ENCODE measurements at places on chromosomes 3 and 15. TPM values are rescaled to one million over a fixed set of nuclear protein-coding genes. Genes with fewer than 3 reads are reported as not detected.

DNA sequence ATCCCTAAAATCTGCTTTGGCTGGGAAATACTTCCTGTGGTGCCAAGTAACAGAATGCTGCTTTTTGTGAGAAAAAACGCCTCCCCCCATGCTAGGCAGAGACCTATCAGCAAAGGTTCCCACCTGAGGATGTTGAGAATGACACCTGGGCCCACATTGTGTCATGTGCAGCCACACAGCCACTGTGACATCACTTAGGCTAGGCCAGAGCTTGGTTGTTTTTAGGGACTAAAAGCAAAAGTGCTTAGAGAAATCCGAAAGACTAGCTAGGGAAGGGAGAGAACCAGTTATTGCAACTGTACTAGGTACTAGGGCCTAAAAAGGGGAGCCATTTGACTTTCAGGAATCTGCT, 6.2 kb downstream of the ZDHHC3 start:
- H3K27me3 ChIP-seq = no peaks in the 10 kb centered on the region
- H3K4me3 ChIP-seq = peak overlapping the region; percentile 17
- DNase-seq = no peak

DNA sequence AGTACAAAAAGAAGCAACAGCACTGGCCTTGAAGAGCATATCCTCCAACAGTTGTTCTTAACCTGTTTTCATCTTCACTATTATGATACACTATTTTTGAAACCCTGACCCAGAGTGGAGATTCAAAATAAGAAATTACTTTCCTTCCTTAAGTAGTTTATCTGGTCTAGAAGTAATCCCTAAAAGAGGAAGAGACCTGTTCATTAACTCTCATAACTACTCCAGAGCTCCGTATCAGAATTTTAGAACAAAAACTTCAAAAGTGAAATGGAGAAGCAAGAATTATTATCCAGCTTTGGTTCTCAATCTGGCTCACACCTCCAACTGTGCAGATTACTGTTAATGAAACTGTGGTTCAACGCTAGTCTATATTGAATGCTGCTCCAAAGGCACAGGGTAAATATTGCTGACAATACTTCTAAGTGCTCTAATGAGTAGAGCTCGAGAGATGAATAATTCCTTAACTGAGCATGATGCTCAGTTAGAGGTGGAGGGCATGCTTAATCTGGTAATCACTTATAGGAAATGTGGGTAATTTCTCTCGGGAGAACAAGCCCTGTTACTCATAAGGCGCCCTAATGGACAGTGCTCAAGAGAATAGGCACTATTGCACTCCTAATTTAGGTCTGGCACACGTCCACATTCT, 5.2 kb downstream of the LCMT2 start:
- H3K4me3 ChIP-seq = no peak overlapping the region
- DNase-seq = no peak
- H3K36me3 ChIP-seq = no peaks in the 10 kb centered on the region
- no peaks in the 10 kb centered on the region for H3K27me3 ChIP-seq
- H3K4me1 ChIP-seq = peaks cover 14% of the 10 kb centered on the region
- H3K27ac ChIP-seq = no peak overlapping the region

DNA sequence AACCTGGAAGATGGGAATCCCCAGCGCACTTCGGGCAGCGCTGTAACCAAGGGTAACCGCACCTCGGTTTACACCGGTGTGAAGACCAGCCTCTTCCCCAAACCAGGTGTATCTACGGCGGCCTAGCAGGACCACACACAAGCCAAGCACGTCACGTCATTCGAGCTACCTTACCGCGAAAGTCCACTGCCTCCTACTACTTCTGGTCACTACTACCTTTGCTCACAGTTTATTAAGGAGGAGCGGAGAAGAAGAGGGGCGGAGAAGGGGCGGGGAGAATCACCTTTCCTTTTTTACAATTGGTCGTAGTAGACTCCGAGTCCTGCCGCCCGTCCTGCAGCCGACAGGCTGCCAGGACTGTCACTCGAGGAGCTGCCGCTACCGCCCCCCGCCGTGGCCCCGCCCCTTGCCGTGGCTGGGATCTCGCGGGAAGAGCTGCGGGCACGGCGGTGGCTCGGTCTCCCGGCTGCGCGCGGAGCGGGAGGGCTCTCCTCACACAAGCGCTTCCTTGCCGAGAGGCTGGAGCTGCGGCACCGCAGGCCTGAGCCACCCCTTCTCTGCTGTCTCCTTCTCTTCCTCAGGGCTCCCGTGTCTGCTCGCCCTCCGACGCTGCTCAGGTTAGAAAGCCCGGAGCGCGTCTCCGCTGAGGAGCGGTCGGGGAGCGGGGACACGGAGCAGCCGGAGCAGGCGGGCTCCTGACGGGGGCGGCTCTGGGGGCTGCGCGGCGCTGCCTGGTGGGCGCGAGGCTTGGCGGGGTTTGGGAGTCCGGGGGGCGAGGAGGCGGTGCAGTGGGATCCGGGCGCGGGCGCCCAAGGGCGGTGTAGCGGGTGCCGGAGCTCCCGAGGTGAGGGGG, at the start of gene GLCE:
Gene GLCE (plus strand): TSS at position 495 of the 853 bp plus-strand sequence. CDS start 95,172 bp downstream, outside the sequence.
- peak within 1 kb of the TSS; percentile 76 for H3K27ac ChIP-seq
- no peaks in the 10 kb centered on the region for H3K27me3 ChIP-seq
- peaks cover 7% of the 10 kb centered on the region for H3K4me1 ChIP-seq
- no peaks in the 10 kb centered on the region for H3K36me3 ChIP-seq
- H3K4me3 ChIP-seq = peak within 1 kb of the TSS; percentile 92

- H3K27ac ChIP-seq = no peak overlapping the region
- DNase-seq = no peak
- no peaks in the 10 kb centered on the region for H3K4me1 ChIP-seq
These were observed 7.9 kb upstream of the STAB1 start for GRCh38 chr3:52487050-52487787.

DNA sequence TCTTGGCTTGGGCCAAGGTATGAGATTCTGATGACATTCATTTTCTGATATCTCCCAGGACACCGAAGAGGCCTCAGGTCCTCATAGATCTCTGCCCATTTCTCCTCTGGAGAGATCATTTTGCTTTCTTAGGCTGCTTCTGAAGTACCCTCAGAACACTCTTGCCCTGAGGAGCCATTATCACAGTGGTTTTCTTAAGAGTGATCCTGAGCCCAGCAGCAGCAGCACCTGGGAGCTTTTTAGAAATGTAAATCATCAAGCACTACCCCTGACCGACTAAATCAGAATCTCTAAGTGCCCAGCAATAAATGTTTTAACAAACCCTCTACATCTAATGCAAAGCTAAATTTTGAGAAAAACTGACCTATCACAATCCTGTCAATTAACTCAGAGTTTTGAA, 40.6 kb upstream of the SLC9A9 start:
- no peaks in the 10 kb centered on the region for H3K36me3 ChIP-seq
- H3K27me3 ChIP-seq = no peaks in the 10 kb centered on the region
- H3K4me3 ChIP-seq = no peak overlapping the region
- H3K4me1 ChIP-seq = no peaks in the 10 kb centered on the region

- no peaks in the 10 kb centered on the region for H3K27me3 ChIP-seq
- H3K4me3 ChIP-seq = no peak overlapping the region
- no peak for DNase-seq
- no peak overlapping the region for H3K27ac ChIP-seq
- H3K36me3 ChIP-seq = peaks cover 17% of the 10 kb centered on the region
- peaks cover 10% of the 10 kb centered on the region for H3K4me1 ChIP-seq
These were observed 2.2 kb upstream of the EIF2B5 start for GRCh38 chr3:184132945-184133344.

DNA sequence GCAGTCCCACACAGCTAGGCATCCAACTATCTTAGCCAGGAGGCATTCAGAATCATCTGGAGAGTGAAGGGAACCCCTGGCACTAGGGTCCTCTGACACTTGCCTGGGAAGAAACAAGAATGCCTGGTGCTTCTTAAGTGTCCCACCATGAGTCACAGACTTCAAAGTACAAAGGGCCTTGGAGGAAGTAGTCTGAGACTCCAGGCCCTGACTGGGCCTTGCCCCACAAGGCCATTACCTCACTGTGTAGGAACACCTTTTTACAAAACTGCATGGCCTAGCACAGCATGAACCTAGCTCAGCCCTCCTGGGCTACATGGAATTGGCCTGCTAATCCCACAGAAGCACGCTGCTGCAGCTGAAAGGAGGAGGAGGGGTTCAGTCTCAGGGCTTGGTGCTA, 104.5 kb upstream of the SLCO2A1 start:
- no peaks in the 10 kb centered on the region for H3K36me3 ChIP-seq
- no peak overlapping the region for H3K4me3 ChIP-seq
- H3K4me1 ChIP-seq = no peaks in the 10 kb centered on the region
- H3K27ac ChIP-seq = no peak overlapping the region
- DNase-seq = no peak
- no peaks in the 10 kb centered on the region for H3K27me3 ChIP-seq

DNA sequence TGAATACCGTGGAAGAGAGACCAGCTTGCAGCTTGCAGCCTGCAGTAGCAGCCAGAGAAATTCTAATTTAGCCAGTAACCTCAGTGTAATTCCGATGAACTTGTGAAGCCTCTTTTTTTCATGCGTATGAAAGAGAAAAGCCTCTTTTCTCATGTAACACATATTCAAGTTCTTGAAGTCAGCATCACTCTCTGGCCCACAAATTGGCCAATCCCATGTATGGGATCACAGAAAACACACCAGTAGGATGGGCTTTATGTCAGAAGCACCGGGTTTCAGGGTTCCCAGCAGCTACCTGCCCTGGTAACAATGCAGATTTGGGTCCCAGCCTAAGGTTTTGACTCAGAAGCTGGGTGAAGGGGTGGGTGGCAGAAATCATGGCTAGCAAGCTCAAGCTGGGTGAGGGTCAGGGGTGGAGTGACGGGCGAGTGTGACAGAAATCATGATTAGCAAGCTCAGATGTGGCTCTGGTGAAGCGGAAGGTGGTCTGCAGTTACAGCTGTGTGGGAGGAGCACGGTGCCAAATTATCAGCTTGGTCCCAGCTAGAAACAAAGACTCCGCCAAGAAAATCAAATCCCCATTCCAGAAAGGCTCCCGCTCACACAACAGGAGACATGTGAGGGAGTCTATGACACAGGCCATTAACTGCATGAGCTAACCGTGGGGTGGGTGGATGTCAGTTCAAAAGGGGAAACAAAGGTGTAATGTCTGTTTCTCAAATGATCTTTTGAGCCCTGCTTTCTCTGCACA, 86.6 kb downstream of the SNRK start:
- no peak overlapping the region for H3K4me3 ChIP-seq
- H3K27me3 ChIP-seq = no peaks in the 10 kb centered on the region
- H3K36me3 ChIP-seq = no peaks in the 10 kb centered on the region

The COMMD4 gene
- 32.6 TPM for total RNA-seq
